ENCODE measurements at places on chromosomes 1 and 21.

DNA sequence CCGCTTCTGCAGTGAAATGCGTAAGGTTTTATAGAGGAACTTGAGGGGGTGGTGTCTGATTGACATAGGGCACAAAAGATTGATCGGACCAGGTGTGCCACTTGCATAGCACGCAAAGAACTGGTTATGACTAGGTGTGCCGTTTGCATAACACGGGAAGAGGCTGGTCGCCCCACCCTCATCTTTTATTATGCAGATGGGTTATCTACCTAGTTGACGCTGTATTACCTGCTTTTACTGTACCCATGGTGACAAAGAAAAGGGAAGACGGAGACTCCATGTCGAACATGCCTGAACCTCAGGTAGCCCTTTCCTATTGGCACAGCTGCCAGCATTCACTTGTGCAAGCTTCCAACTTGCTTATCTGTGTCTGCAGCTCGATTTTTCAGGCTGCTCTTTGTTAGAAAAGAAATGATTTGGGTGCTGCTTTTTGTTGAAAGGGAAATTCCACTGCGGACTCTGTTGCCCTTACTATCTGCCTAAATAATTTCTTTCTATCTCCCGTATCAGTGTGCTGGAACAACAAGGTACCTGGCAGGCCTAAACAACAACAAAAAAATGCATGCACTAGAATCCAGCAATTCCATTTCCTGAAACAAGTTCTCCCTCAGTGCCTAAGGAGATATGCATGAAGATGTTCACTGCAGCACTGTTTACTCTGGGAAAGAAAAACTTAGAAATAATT, 194.4 kb upstream of the KAZN start:
- DNase-seq = no peak

DNA sequence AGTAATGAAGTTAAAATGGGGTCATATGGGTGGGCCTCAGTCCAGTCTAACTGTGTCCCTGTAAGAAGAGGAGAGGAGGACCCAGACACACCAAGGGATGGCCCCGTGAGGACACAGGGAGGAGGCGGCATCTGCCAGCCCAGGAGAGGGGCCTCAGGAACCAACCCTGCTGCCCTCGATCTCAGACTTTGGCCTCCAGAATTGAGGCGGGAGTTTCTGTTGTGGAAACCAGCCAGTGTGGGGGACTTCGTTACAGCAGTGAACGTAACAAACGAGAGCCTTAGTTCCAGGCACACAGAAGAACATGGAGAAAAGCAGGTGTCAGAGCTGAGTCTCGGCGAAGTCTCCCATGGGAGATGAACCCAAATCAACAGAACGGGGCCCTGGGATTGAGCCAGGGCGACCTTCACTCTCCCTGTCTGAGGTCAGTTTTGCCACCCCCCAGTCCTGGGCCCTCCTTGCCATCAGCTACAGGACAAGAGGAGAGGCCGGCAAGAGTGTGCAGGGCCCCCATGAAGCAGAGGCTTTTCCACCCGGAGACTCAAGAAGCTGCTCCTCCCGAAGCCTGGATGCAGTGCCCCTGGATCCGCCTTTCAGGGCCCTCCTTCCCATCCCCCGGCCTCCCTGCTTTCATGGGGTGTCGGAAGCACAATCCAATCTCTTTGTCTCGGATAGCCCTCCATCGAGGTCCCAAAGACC, 36.6 kb downstream of the TFF3 start:
- no peak for DNase-seq

- DNase-seq = no peak
Measured at GRCh38 chr1:192554904-192555303, 20.7 kb upstream of the RGS1 start.

DNA sequence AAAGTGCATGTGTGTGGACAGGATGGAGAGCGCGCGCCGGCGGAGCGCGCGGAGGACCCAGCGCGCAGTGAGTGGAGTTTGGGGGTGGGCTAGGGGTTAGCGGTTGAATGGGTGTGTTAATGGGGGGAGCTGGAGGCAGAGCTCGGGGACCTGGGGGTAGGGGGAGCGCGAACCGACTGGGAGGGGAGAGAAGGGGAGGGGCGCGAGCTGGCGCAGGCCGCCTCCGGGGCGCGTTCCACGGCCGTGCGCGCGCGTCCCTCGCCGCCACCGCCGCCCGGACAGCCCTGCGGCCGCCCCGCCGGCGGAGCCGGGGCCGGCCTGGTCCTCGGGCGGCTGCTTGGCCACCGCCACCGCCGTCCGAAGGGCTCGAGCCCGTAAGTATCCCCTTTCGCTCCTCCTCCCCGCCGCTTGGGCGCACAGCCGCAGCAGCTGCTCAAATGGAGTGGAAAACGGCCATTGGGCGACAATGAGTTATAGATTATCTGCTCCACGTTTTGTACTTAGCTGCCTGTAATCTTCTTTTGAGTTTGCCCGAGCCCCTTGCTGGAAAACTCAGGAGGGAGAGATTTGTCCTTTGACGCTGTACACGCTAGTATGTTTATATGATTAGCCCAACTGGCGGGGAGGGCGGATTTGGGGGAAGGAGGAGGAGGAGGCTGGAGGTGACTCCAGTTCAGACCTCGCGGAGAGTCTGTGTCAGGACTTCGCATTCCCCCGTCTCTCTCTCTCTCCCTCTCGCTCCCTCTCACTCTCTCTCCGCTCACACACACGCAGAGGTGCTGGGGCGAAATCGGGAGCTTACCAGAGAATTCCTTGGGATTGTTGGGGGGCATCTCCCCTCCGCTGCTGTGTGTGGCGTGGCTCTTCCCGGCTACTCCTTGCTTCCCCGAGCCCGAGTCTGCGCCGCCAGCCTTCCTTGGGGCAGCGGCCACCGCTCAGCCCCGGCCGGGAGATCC, at the start of gene ADGRL2:
TSS of gene ADGRL2 (plus strand) at position 240 of the 956 bp plus-strand sequence. CDS start 36,051 bp downstream, outside the sequence.
- DNase-seq = no peak

DNA sequence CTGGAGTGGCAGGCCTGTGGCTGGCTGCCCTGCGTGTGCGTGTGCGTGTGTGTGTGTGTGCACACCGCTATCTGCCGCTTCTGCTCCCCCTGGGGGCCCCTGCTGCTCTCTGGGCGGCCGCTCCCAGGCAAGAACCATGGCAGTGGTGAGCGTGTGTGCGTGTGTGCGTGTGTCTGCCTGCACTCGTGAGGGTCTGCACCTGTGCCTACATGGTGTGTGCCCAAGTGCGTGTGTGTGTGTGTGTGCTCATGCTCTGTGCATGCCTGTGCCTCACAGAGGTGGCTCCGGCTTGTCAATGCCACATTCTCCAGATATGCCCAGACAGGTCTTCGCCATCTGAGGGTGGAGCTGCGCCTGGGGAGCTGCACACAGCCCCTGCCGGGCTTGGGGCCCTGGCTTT, 18.7 kb upstream of the PEX10 start:
- no peak for DNase-seq

- DNase-seq = no peak
Measured at GRCh38 chr1:240170266-240170665, 78.6 kb downstream of the FMN2 start.

GRCh38 chr21:41873426-41873825, 5.7 kb downstream of the PRDM15 start:
- no peak for DNase-seq

DNA sequence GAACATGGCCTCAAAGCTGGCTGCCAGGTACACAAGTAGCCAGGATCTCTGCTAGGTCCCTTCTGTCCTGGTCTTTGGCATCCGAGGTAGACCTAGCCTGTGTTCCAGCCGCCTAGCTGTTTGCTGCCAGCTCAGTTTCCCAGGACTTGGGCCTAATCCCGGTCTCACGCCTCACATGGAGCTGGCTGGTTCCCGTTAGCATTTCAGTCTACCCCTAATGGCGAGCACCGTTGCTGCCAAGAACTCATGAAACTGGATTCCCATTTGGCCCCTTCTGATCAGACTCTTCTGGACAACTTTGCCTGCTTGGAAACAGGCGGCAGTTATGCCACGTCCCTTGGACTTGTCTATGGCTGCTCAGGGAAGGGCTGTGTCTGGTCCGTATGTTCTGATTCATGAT, 26.2 kb upstream of the HHAT start:
- DNase-seq = no peak

DNA sequence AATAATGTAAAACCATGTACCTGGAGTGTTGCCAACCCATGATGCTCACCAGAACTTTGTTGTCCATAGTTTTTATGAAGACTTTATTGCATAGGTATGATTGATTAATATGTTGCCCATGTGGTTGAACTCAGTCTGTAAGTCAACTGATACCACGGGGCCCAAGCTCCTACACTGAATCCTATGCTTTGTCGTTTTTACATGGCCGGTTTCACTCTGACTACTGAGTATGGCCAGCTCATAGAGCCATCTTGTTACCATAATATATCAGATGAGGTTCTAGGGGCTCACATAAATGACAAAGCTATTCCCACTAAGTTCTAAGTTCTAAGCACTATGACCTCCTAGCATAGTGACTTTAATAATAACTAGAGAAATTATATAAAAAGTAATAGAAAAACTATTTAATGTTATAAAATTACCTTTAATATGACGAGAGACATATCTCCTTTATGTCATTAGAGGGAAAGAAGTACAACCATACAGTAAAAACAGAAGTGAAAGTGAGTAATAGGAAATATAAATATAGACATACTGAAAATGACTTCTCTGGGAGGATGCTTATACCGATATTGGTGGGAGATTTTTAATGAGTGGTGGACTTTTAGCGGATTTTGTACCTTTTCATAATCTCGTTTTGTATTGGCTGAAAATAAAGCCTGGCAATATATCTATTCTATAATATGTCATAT, 983.4 kb upstream of the PRMT6 start:
- no peak for DNase-seq

DNA sequence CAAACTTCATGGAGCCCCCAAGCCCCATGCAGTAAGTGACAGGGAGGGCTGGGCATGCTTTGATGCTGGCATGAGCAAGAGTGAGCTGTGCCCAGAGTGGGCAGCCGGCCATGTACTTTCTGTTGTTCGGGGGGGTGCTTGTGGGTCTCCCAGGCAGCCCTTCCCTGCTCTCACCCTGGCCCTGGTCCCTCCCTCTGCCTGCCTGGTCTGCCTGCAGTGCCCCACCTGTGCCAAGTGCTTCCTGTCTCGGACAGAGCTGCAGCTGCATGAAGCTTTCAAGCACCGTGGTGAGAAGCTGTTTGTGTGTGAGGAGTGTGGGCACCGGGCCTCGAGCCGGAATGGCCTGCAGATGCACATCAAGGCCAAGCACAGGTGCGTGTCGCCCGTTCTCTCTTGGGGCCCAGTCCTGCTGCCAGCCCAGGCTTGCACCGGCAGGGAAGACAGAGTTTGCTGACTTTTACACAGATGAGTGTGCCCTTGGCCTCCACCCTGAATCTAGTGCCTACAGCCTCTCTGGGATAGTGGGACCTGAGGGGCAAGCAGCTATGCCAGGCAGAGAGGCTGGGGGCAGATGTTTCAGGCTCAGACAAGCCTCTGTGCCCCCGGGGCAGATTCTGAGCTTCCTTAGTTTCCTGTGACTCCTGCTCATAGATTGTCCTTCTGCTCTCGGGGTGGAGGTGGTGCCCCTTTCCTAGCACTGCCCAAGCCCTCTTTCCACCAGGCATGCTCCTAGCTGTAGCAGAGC, 7.6 kb downstream of the ZBTB48 start:
- DNase-seq = no peak

DNA sequence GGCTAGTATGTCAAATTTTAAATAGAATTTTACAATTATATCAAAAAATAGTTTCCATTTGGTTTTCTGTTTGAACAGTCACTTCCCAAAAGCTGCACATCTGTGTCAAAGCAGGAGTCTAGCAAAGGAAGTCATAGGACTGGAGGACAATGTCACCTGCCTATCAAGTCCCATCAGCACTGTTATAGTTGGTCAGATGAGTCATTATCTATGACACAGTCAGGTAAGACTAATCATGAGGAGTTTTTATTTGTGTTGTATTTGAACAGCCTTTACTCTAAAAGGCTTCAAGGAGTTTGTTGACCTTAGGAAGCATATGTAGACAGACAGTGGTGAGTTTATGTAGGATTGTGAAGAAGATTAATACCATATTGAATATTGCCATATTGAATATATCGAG, 74.2 kb upstream of the QSOX1 start:
- no peak for DNase-seq

- DNase-seq = no peak
Measured at GRCh38 chr1:31769720-31770390, 5.7 kb upstream of the ADGRB2 start.

GRCh38 chr21:38267991-38268863, 11.4 kb downstream of the KCNJ15 start:
- DNase-seq = no peak

GRCh38 chr1:77219166-77219887, at the start of gene PIGK:
Gene PIGK, minus strand, starts transcription at chr1:77219430. Its CDS starts 28 bp downstream, at chr1:77219402.
- peak; percentile 87 for DNase-seq

- no peak for DNase-seq
Measured at GRCh38 chr1:229027622-229028182, 243.2 kb upstream of the RAB4A start.

- DNase-seq = no peak
Measured at GRCh38 chr1:114315631-114316030, 162.0 kb upstream of the SYT6 start.

- DNase-seq = no peak
Measured at GRCh38 chr1:227604446-227604845, 41.1 kb downstream of the ZNF678 start.

GRCh38 chr1:36433102-36433501, 17.1 kb downstream of the OSCP1 start:
- no peak for DNase-seq

GRCh38 chr1:64588876-64589275, 118.9 kb downstream of the CACHD1 start:
- no peak for DNase-seq

GRCh38 chr1:93296555-93297154, 49.1 kb upstream of the DR1 start:
- no peak for DNase-seq

DNA sequence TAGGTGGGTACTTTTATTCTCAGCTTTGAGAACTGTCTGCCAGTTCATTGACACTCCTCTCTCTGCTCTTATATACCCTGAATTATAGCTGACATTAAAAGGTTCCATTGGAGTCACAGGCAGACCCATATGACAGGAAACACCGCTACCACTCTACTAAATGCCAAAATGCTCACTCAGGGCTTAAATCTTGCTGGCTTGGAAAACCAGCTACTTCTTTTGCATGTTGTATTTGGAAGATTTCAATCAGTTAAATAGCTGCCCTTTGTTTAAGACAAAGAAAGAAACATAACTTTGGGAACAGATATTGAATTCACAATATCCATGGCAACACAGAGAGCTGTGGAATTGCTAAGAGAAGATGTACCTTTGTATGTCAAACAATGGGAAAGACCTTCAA, 876.5 kb downstream of the USP25 start:
- no peak for DNase-seq

DNA sequence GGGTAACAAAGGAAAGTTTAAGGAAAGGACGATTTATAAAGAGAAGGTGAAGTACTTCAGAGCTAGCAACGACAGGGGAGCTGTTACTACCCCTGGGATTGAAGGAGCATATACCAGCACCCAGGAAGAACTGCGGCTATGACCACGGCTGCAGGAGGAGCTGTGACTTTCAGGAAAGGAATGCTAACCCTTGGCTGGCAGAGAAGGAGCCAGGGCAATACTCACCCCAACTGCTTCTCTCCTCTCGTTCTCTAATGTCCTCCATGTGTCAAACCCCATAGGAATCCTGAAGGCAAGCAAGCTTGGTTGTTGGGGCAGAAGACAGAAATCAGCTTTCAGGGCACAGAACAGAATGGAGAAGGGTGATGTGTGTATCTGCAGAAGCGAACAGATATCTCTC, 120.5 kb downstream of the TMEM53 start:
- DNase-seq = no peak

GRCh38 chr1:16143005-16143565, 12.8 kb downstream of the EPHA2 start:
- no peak for DNase-seq

- no peak for DNase-seq
Measured at GRCh38 chr1:111733992-111734341, 5.2 kb downstream of the INKA2 start.
